Activated CD4-positive, alpha-beta T cell treated with anti-CD3 and anti-CD28 coated beads, Interleukin-2, amount 10 ng/mL, durations not matched to agents 7 days and 5 days (primary cell): ENCODE measurements at places on chromosomes 7 and 10. TPM values are rescaled to one million over a fixed set of nuclear protein-coding genes. Genes with fewer than 3 reads are reported as not detected.

DNA sequence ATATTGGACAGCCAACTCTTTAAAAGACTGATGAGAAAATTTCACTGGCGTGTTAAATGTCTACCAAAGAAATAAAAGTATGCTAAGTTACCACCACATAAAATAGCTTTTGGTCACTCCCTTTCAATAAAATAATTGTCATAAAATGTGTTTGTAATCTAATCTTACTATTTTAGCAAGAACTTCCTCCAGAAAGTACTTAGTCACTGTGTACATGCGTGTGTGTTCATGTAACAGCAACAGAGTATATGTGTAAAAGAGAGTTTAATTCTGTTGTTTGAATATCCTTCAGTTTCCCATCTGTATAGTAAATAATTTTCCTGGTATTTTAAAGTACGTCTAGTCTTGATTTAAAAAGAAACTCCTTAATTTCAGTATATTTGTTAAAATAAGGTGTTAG lies 35.0 kb upstream of the WASL start:
- no peaks in the 10 kb centered on the region for H3K27me3 ChIP-seq
- H3K4me1 ChIP-seq = no peaks in the 10 kb centered on the region
- no peaks in the 10 kb centered on the region for H3K36me3 ChIP-seq
- H3K27ac ChIP-seq = no peak overlapping the region
- H3K4me3 ChIP-seq = no peak overlapping the region

- no peak for DNase-seq
- H3K27ac ChIP-seq = no peak overlapping the region
- no peak overlapping the region for H3K4me3 ChIP-seq
- no peaks in the 10 kb centered on the region for H3K36me3 ChIP-seq
- peaks cover 3% of the 10 kb centered on the region for H3K27me3 ChIP-seq
- peaks cover 22% of the 10 kb centered on the region for H3K4me1 ChIP-seq
These were observed 120.6 kb downstream of the MTPAP start for GRCh38 chr10:30228417-30229036.

Gene ADRB1
- not detected for total RNA-seq

GRCh38 chr10:4820804-4821401 lies 5.1 kb upstream of the AKR1E2 start:
- no peak overlapping the region for H3K4me3 ChIP-seq
- peaks cover 1% of the 10 kb centered on the region for H3K36me3 ChIP-seq
- H3K4me1 ChIP-seq = peaks cover 6% of the 10 kb centered on the region

Gene TFEC
- total RNA-seq = 0.17 TPM
